ENCODE measurements at places on chromosomes 1 and 21.

DNA sequence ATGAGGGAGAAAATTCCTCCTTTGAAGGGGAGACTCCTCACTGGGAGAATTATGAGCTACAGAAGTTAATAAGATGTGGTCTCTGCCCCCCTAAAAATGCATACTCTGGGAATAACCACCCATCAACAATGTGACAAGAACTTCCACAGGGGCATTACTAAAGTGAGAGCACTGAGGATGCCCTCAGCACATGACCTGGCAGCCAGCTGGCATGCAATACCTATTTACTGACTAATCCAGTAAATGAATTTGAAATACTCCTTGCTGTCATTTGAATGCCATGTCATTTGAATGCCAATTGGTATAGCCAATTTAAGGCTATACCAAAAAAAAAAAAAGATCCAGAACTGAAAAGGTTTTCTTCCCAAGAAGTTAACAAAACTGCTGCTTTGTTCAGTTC is 30.8 kb downstream of the PLPP3 start:
- DNase-seq: no peak

- DNase-seq: no peak
Observed at GRCh38 chr1:63693944-63694571, 79.8 kb upstream of the ROR1 start.

- no peak for DNase-seq
Observed at GRCh38 chr1:31099293-31100032, 33.9 kb upstream of the PUM1 start.

- DNase-seq: no peak
Observed at GRCh38 chr21:43307677-43308070, 119.3 kb downstream of the SIK1 start.

DNA sequence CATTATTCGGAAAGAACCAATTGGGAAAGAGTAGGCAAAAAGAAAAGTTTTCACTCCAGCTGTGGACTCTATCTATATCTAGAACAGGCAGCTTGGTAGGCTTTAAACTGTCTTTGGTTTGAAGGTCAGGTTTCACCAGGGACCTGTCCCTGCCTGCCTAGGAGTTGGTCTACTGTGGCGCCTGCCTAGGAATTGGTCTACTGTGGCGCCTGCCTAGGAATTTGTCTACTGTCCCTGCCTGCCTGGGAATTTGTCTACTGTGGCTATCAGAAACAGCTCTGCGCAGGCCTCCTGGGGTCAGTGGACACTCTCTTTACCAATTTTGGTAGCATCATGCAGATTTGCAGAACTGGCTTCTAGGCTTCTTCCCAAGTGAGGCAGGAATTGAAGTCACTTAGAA is 13.8 kb downstream of the USP25 start:
- no peak for DNase-seq

DNA sequence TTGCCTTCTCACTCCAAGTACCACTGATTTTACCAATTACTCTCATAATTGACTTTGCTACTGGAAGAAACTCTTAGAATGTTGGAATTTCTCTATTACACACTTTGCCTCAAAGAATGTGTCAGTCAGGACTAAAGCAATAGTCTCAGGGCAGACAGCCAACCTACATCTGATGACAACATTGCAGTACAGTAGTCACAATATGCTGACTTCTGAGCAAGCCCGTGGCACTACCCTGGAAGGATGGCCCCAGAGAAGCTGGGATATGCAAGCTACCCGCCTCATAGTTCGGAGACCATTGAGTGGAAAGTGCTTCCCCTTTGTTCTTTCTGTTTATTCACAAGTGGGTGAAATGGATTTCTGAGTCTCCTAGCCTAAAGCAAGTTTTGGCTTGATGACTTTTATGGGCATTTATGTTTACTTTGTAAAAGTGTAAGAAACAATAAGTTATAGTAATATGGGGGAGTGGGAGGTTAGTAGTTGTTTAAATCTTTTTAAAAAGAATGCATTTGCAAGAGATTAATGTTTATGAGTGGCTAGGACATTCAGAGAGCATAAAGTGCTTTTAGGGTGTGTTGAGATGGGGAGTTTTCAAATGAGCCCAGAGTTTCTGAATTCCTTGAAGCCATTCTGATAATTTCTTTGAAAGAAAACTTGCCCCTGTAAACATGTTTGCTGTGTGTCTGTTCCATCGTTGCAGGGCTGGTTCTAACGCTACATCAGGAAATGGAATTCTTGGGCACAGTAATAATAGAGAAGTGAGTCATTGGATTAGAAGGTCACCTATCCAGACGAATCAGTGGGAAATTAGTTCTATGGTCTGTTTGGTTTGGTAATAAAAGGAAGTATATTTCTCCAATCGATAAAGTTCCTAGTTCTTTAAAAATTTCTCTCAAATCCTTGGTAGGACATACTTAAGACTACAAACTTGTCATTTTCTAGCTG is 63.8 kb downstream of the LMO4 start:
- DNase-seq: peak; percentile 75

GRCh38 chr1:216739793-216740192 is 16.6 kb upstream of the ESRRG start:
- DNase-seq: no peak
